Muscle of arm (tissue), 14 donors: ENCODE measurements at places on chromosomes 2 and 18.

- no peak for DNase-seq
These were observed 16.4 kb upstream of the ARMC9 start for GRCh38 chr2:231181860-231182512.

GRCh38 chr2:140734992-140735391 is 1395.8 kb downstream of the LRP1B start:
- no peak for DNase-seq

DNA sequence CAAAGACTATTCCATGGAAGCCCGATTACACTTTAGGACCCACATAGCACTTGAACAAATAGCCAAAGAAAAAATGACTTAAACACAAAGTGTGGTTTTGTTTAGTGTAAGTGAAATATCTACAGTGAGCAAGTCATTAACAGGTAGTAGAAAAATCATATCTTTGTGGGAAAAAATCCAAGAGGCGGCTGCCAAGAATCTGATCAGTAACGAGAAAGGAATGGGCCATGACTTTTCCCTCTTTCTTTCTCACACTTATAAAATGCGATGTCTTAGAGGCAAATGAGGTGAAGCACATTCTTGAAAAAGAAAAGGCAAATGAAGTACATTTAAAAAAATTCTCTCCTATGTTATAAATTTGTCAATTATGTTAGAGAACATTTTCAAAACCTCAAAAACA is 12.9 kb upstream of the GEMIN6 start:
- DNase-seq = no peak

DNA sequence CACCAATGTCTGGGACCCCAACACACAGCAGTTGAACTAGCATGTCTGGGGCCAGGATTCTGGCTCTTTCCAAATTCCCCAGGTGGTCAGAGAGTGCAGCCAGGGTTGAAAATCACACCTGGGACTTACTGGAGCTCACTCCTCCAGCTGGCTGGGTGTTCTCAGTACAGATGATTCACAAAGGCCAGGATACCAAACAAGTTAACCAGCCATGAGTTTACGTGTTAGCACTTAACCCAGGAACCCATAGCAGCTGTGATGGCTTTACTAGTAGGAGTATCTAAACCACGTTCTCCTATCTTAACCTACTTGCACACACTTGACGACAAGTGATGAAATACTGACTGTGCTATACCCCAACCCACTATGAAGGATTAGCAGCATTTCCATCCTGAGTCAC is 222.8 kb downstream of the FBXO15 start:
- no peak for DNase-seq

DNA sequence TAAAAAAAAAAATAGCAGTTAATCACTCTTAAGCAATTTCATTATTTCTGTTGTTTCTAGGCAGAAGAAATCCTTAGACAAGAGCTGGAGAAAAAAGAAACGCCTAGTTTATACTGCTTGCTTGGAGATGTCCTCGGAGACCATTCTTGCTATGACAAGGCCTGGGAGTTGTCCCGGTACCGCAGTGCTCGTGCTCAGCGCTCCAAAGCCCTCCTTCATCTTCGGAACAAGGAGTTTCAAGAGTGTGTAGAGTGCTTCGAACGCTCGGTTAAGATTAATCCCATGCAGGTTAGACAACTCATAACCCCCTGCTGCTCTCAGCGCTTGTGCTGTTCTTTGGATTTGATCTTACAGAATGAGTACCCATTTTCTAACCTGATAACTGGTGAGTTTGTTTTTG is 130.4 kb downstream of the TTC27 start:
- no peak for DNase-seq

DNA sequence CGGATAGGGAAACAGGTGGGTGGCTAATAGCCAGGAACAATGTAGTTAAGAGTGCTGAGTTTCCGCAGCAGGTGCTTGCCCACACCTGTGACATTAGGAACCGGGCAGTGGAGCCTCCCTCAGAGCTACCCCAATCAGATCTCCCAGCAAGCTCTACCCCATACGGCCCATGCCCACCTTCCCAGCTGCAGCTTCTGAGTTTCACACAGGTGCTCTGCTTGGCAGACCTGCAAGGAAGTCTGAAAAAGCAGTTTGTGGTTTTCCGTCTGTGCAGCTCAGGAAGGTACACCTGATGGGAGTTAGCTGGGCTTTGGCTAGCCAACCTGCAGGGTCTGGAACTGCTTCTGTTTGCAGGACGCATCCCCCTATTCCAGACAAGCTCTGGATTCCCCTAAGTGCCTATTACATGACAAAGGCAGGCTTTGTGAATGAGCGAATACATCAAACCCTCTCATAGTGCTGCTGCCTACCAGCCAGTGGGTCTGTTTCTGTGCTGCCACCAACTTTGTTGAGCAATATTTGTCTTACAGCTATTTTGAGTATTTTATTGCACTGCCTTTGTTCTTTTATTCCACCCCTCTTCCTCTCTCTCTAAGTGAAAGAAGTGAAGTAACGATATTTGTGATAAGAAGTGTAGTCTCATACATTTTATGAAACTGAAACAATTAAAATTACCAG is 24.7 kb upstream of the CEP68 start:
- no peak for DNase-seq

DNA sequence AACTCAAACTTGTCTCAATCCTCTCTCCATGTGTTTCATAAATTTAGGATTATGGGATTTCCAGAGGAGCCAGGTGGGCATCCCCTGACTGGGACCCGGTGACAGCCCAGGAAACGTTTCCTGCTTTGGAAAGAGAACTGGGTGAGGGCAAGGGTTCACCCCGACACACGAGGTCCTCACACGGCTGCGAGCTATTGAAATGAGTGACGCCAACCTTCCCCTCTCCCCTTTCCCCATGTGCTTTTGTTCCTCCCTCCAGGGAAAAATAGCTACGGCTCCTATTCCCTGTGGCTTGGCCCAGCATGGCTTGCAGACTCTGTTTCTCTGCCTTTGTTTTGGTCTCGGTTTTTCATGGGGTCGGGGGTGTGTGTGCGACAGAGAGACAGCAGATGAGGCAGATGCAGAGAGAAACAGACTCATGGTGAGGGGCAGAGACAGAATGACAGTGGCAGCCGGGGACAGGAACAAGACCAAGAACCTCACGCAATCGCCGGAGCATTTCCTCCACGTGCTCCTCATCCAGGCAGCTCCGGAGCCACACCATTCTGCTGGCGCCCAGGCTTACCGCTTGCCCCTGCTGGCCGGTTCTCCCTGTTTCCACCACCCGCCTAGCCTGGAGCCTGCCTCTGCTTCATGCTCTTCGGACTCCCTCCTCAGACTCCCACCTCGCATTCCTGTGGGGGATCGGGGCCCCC is 238.5 kb downstream of the DYSF start:
- no peak for DNase-seq

GRCh38 chr2:198499539-198499938 is 695.1 kb downstream of the PLCL1 start:
- peak; percentile 59 for DNase-seq

DNA sequence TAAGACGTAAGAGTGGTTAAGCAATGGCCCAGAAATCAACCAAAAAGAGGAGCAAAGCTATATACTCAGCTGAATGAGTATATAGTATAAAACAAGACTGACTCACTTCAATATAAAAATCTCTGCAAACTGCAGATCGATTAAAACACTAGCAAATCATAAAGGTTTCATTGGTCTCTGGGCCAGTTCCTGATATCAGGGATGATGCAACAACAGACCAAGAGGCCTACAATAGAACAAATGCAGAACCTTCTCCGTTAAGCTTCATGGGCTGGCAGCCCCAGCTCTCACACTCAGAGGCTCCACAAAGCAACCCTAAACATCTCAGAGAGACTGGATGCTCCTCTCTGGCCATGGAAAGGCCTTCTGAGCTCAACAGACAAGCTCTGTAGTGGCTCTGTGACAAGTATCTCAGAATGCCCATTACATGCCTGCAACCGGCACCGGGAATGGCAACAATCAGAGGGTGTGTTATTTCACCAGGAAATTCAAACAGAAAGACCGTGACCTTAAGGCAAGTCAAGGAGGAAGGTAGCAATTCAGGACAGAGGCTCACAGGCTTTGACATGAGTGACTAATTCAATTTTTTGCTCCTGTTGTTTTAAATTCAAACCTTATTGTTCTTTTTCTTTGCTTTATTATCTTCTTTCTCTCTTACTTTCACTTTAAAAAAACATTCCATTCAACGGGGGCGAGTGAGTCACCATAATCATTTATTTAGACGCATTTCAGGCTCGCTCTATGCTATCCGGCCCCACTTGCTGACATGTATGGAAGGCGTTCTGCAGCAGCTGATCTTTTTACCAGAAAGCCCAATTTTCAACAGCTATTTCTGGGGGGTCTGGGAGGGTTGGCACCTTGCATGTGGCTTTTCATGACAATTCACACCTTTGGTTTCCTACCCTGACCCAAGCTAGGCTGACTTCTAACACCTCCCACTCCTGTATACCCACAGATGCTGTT is 15.1 kb downstream of the CYRIA start:
- DNase-seq = no peak

GRCh38 chr2:179796213-179797007 is 65.0 kb downstream of the ZNF385B start:
- no peak for DNase-seq

- DNase-seq = no peak
These were observed 72.6 kb upstream of the ASB18 start for GRCh38 chr2:236336575-236337464.

DNA sequence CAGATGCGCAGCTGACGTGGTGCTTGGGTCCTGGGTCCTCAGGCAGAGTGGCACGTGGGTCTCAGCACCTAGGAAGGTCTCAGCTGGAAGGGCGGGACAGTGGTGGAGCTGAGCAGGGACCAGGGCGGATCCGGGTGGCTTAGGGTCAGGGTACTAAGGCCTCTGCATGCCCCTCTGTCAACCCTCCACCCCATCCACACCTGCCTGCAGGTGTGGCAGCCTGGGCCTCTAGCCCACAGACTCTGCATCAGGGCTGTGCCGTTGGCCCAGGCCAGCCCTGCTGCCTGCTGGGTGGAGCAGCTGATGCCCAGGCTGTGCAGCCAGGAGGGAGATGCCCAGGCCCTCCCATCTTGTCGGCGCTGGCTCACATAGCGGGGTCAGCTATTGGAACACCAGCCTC is 24.6 kb upstream of the OTOS start:
- DNase-seq = no peak

- no peak for DNase-seq
These were observed 4.9 kb downstream of the ZAP70 start for GRCh38 chr2:97718051-97718882.

GRCh38 chr2:226336283-226336682 is 463.3 kb downstream of the IRS1 start:
- DNase-seq = no peak

DNA sequence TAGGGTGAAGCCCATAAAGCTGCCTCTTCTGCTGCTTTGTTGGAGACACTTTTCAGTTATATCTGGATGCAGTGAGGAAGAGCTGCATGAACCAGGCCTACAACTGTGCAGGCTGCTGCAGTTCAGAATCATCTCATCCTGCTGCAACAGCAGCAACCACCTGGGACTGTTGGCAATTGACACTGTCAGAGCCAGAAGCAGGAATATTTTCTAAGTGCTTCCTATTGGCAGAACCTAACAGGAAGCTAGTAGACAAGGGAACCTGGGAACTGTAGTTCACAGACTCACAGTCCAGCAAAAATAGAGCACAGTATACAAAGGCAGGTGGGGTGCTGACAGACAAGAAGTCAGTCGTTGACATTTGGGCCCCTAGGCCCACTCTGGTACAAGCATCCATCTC is 452.9 kb upstream of the SPRED2 start:
- DNase-seq = no peak

DNA sequence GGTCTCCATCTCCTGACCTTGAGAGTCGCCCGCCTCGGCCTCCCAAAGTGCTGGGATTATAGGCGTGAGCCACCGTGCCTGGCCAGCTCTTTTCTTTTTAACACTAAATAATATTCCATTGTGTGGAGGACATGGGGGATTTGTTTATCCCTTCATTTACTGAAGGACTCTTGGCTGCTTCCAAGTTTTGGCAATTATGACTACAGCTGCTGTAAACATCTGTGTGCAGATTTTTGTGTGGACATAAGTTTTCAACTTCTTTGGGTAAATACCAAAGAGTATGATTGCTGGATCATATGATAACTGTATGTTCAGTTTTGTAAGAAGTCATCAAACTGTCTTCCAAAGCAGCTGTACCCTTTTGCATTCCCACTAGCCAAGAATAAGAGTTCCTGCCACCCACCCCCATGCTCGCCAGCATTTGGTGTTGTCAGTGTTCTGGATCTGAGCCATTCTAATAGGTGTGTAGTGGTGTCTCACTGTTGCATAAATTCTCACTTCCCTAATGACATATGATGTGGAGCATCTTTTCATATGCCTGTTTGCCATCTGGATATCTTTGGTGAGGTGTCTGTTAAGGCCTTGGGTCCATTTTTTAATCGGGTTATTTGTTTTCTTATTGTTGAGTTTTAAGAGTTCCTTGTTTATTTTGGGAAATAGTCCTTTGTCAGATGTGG is 52.2 kb downstream of the TNFRSF11A start:
- peak; percentile 58 for DNase-seq

DNA sequence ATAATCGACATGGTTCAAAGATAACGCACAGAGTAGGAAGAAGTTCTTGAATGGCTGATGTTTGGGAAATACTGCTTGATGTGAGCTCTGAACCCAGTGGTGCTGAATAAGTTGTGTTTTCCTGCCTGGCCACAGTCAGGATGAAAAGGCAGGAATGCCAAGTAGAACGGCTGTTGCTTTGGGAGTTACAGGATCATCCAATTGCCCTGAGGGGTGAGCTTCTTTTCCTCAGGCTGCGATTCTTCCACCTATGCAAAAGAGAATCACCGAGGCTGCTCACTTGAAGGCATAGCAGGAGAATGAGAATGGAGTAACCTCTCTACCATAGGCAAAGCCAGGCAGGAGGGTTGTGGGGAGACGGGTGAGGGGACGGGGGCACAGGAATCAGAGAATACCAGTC is 14.4 kb upstream of the IGFBP2 start:
- no peak for DNase-seq

- DNase-seq = no peak
These were observed 85.9 kb downstream of the FEZ2 start for GRCh38 chr2:36511858-36512603.

DNA sequence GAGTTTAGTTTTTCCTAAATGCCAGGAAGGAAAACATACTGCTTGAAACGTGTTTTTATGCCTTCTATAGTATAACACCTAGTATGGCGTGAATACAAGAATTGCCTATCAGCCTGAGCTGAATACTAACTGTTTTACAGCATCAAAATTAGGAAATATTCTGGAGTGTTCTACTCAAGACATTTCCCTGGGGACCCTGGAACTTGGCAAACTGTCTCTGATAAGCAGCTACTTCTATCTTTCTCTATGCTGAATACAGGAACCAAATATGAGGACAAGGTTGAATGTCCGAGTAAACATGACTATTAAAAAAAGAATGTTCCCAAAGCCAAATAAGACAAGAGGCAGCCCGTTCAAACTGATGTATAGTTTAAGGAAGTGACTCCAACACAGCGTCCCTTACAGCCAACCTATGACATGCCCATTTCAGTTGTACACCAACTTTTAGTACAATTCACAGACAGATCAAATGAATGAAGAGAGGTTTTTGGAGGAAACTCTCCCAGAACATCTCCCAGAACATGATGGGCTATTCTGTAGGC is 951.3 kb upstream of the ACVR2A start:
- peak; percentile 7 for DNase-seq

- no peak for DNase-seq
These were observed 852.3 kb upstream of the CRIM1 start for GRCh38 chr2:35503311-35503710.
